Stimulated activated CD4-positive, alpha-beta T cell treated with anti-CD3 and anti-CD28 coated beads, Interleukin-12 subunit alpha, Interleukin-12 subunit beta, amount 100 ng/mL, for 48 hours (primary cell): ENCODE measurements at places on chromosomes 5 and 9.

- DNase-seq, result no peak
Measured at GRCh38 chr5:158560170-158560569, 539.5 kb downstream of the EBF1 start.

DNA sequence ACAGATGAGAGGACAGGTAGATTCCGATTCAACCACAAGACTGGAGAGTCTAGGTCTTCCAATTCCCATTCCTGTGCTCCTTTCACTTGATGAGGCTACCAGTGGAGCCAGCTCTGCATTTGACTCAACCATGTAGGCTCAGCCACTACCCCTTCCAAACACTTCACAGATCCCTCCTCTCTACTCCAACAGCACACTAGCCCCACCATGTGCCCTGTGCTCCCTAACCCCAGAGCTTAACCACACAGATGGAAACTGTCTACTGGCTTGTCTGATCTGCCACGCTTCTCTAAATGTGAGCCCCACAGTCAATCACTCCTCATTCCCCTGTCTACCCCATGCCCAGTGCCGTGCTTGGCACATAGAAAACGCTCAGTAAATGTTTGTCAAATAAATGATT lies 508.2 kb downstream of the CDK5RAP2 start:
- no peak for DNase-seq

DNA sequence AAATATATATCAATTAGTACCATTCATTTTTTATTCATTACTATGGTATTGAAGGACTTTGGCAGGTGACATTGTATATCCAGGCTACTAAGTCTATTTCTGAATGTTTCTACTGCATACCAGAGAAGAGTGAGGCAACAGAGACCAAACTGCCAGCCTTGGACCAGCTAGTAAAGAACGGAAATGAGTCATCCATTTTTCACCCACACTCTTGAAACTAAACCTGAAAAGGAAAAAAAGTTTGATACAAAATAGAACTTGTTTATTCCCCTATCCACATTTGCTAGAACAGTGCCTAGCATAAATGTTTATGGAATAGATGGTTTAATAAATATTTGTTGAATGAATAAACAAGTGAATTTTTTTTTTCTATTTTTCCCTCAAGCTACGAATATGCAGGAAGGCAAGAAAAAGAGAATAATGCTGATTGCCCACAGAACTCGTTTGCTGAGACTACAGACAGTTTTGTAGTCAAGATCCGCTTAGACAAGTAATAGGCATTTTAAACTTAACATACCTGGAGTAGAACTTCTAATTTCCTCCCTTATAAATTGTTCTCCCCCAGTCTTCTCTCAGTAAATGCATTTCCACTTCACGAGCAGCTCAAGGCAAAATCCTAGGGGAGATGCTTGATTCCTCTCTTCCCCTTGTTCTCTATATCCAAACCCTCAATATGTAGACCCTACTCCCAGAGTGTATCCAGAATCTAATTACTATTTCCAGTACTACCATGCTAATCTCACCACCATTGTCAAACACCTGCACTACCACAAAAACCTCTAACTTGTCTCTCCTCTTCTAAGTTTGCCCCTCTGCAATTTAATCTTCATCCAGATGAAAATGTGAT lies 146.2 kb upstream of the RASA1 start:
- DNase-seq, result peak; percentile 37

- no peak for DNase-seq
Measured at GRCh38 chr5:119373449-119373858, 17.6 kb downstream of the TNFAIP8 start.

GRCh38 chr5:16515532-16515931 lies 49.9 kb upstream of the ZNF622 start:
- DNase-seq, result no peak

GRCh38 chr5:36704131-36704530 lies 97.7 kb downstream of the SLC1A3 start:
- DNase-seq, result no peak
